ENCODE measurements at places on chromosomes 3 and 15. TPM values are rescaled to one million over a fixed set of nuclear protein-coding genes. Genes with fewer than 3 reads are reported as not detected.
A peak's percentile ranks its signal among the peaks of the same experiment; 100 is the strongest.

LTK gene
- not detected for total RNA-seq

- DNase-seq, result no peak
Observed at GRCh38 chr15:38040615-38041014, 106.2 kb downstream of the TMCO5A start.

DNA sequence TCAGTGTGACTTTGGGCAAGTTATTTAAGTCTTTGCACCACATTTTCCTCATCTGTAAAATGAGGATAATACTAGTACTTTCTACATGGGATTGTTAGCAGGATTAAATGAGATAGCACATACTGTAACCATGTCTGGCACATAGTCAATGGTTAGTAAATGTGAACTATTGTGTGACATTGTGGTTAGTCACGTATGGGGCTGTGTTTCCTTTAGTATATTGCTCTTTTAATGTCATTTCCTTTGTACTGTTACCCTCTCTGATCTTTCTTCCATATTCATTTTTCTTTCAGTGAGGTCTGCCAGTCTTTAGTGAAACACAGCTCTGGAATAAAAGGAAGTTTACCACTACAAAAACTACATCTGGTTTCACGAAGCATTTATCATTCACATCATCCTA is 21.4 kb downstream of the OPA1 start:
- DNase-seq, result no peak

GRCh38 chr15:96207377-96208006 is 123.0 kb upstream of the NR2F2 start:
- no peak for DNase-seq

STAC gene
- 0.26 TPM for total RNA-seq

GRCh38 chr3:72271923-72272322 is 487.0 kb upstream of the PROK2 start:
- DNase-seq, result no peak

DNA sequence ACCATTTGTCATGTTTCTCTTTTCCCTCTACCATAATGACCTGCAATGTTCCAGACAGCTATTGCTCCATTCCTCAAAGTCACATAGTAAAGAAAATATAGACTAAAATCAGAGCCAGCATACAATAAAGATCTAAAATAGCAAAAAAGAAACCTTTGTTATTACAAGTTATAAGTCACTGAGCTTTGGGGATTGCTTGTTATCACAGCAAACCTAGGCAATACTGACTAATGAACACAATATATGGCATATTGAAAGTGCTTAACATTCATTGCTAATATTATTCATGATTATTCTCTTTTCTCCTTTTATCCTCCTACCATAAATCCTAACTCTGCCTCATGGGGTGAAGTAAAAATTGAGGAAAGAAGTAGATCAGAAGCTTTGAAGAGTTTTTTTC is 27.4 kb upstream of the TIPARP start:
- DNase-seq, result no peak

DNA sequence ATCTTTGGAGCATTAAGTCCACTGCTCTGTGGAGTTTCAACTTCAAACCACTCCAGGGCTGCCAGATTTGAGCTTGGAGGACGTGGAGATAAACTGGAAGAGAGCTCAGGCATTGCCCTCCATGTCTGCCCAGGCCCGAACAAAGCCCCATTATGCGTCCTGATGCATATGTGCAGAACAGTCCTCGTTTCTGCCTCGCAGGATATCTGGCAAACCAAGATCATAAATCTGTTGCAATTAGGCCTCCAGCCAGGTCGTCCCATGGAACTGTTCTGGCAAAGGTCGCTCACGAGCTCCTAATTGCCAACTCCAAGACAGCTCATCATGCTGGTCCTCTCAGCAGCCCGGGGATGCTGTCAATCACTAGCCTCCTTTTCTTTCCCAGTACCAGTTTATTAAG is 91.2 kb downstream of the SEMA5B start:
- no peak for DNase-seq

- no peak for DNase-seq
Observed at GRCh38 chr3:98259-98654, 98.3 kb upstream of the CHL1 start.

RARRES1 gene
- not detected for total RNA-seq

DNA sequence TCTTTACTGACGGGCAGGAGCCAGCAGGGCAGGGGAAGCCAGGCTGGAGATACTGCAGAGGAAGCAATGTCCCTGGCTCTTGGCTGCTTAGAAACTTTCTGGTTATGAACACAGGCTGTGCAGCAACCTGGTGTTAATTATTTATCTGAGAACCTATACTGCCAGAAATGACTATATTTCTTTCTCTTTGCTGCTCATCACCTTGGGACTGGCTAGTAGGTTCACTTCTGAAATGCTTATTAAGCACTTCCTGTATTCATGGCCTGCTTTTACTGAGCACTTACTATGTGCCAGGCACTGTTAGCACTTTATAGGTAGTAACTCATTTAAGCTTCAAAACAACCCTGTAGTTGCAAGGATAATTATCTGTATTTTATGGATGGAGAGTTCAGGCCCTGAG is 57.6 kb downstream of the RAB11A start:
- DNase-seq, result no peak

GRCh38 chr15:25689592-25689991 is 173.5 kb downstream of the ATP10A start:
- no peak for DNase-seq

DNA sequence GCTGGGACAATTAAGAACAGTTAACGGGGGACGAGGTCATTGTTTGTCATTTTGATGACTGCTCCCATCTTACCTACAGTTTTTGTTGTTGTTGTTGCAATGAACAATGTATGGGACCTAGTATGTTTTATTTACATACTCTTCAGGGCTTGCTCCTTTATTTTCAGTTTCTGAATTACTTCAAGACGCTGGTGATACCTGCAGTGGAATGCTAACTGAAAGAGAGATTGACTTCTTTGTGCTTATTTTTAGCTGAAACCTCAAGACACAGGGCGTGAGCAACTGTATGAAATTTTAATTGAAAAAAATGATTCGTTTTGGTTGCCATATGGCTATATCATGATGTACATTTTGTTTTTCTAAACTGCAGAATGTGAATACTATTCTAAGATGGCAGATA is 297.9 kb downstream of the EDEM1 start:
- DNase-seq, result no peak

- no peak for DNase-seq
Observed at GRCh38 chr15:89858661-89859458, 34.9 kb downstream of the AP3S2 start.

DNA sequence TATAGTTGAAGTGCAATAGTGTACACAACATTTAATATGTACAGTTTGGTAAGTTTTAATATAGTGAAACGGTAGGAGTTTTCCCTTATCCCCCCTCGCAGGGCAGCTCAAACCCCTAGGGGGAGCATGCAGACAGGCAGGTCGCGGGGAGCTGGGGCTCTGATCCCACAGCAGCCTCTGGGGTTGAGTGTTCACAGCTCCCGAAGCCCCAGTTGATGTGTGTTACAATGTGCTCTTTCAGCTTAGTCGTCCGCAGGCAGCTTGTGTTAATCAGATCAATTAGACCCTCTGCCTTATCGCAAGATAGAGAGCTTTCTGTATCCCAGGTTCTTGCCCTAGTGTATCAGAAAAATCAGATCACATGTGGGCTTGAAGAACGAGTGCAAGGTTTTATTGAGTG is 143.1 kb upstream of the CHRNA7 start:
- DNase-seq, result peak; percentile 26

GRCh38 chr15:65344214-65344913 is 33.4 kb downstream of the IGDCC3 start:
- no peak for DNase-seq

CDHR4 gene
- total RNA-seq, result 0.32 TPM

FRMD5 gene
- 0.16 TPM for total RNA-seq

CHRNB4 gene
- total RNA-seq, result not detected

DNA sequence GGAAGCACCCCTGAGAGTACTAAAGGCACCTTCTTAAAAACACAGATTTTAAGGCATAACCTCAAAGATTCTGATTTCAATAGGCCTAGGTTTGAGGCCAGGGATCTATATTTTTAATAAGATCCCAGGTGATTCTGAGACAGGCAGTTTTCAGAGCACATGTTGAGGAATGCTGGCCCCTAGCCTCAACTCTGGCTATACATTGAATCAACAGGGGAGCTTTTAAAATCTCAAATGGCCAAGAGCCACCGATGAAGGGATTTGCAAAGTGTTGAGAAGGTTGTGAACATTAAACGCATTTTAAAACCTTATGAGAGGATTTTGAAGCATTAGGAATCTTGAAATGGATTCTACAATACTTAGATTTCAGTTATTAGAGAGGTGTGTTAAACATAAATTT is 268.8 kb upstream of the ARHGEF26 start:
- DNase-seq, result no peak

SCN10A gene
- not detected for total RNA-seq

ACKR2 gene
- 0.65 TPM for total RNA-seq

GRCh38 chr3:144868506-144868905 is 896.9 kb downstream of the DIPK2A start:
- no peak for DNase-seq

COL6A5 gene
- not detected for total RNA-seq

GPR156 gene
- not detected for total RNA-seq
